ENCODE measurements at places on chromosomes 3 and 15.

DNA sequence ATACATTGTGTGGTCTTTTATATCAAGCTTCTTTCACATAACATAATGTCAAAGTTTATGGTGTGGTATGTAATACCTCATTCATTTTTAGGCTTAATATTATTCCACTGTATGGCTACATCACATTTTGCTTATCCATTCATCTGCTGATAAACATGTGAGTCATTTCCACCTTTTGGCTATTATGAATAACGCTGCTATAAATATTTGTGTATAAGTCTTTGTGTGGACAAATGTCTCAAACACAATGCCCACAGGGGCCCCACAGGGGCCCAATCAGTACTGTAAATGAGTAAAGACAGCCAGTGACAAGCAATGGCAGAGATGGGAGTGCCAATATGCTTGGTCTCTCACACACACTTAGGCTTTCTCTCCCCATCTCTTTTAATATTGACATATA, 54.2 kb downstream of the PIK3R4 start:
- H3K27me3 ChIP-seq, result no peaks in the 10 kb centered on the region
- no peak overlapping the region for H3K4me3 ChIP-seq
- no peak overlapping the region for H3K27ac ChIP-seq
- peaks cover 67% of the 10 kb centered on the region for H3K36me3 ChIP-seq

- no peak overlapping the region for H3K4me3 ChIP-seq
- H3K36me3 ChIP-seq, result no peaks in the 10 kb centered on the region
- no peak overlapping the region for H3K27ac ChIP-seq
- no peaks in the 10 kb centered on the region for H3K4me1 ChIP-seq
- no peaks in the 10 kb centered on the region for H3K27me3 ChIP-seq
- DNase-seq, result no peak
Measured at GRCh38 chr15:66723826-66724731, 22.0 kb downstream of the SMAD6 start.

GRCh38 chr3:6132684-6133432, 728.1 kb upstream of the GRM7 start:
- no peak overlapping the region for H3K27ac ChIP-seq
- no peak overlapping the region for H3K4me3 ChIP-seq
- no peaks in the 10 kb centered on the region for H3K27me3 ChIP-seq
- H3K36me3 ChIP-seq, result no peaks in the 10 kb centered on the region
- no peaks in the 10 kb centered on the region for H3K4me1 ChIP-seq
- DNase-seq, result no peak

- DNase-seq, result no peak
- no peak overlapping the region for H3K4me3 ChIP-seq
- no peaks in the 10 kb centered on the region for H3K27me3 ChIP-seq
- H3K4me1 ChIP-seq, result no peaks in the 10 kb centered on the region
- H3K27ac ChIP-seq, result no peak overlapping the region
- H3K36me3 ChIP-seq, result no peaks in the 10 kb centered on the region
Measured at GRCh38 chr15:27538325-27538724, 560.8 kb downstream of the OCA2 start.

GRCh38 chr15:58409861-58410260, 21.9 kb upstream of the LIPC start:
- no peaks in the 10 kb centered on the region for H3K27me3 ChIP-seq
- no peak for DNase-seq
- peak overlapping the region; percentile 39 for H3K27ac ChIP-seq
- H3K4me3 ChIP-seq, result no peak overlapping the region
- peaks cover 5% of the 10 kb centered on the region for H3K4me1 ChIP-seq

- peaks cover 19% of the 10 kb centered on the region for H3K4me1 ChIP-seq
- H3K36me3 ChIP-seq, result no peaks in the 10 kb centered on the region
- no peak overlapping the region for H3K4me3 ChIP-seq
- no peak for DNase-seq
Measured at GRCh38 chr3:101643009-101643844, 33.7 kb downstream of the ZBTB11 start.

- H3K27ac ChIP-seq, result peak overlapping the region; percentile 37
- no peak overlapping the region for H3K4me3 ChIP-seq
- H3K27me3 ChIP-seq, result no peaks in the 10 kb centered on the region
- peaks cover 59% of the 10 kb centered on the region for H3K4me1 ChIP-seq
- DNase-seq, result no peak
- no peaks in the 10 kb centered on the region for H3K36me3 ChIP-seq
Measured at GRCh38 chr3:133477487-133477886, 77.6 kb downstream of the BFSP2 start.

GRCh38 chr3:52649461-52650210, 36.1 kb downstream of the PBRM1 start:
- no peak for DNase-seq
- no peaks in the 10 kb centered on the region for H3K27me3 ChIP-seq
- no peaks in the 10 kb centered on the region for H3K4me1 ChIP-seq
- H3K4me3 ChIP-seq, result no peak overlapping the region

DNA sequence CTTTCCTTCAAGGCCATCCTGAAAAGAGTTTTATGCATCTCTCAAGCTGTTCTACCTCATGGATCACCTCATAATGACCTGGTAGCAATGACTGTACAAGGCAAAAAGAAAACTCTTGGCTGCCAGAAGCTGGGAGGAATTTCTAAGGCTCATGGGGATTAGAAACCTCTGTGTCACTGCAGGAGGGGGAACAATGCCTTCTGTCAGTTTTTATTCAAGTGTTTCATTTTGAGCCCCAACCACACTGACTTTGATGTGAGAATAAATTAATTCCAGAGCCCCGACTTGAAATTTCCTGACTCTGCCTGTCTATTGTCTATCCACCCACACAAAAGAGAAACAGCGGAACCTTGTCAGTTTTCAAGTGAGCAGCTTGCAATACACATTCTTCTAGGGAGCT, 58.7 kb upstream of the MRPL3 start:
- no peaks in the 10 kb centered on the region for H3K36me3 ChIP-seq
- H3K4me1 ChIP-seq, result no peaks in the 10 kb centered on the region
- no peaks in the 10 kb centered on the region for H3K27me3 ChIP-seq
- no peak overlapping the region for H3K27ac ChIP-seq

DNA sequence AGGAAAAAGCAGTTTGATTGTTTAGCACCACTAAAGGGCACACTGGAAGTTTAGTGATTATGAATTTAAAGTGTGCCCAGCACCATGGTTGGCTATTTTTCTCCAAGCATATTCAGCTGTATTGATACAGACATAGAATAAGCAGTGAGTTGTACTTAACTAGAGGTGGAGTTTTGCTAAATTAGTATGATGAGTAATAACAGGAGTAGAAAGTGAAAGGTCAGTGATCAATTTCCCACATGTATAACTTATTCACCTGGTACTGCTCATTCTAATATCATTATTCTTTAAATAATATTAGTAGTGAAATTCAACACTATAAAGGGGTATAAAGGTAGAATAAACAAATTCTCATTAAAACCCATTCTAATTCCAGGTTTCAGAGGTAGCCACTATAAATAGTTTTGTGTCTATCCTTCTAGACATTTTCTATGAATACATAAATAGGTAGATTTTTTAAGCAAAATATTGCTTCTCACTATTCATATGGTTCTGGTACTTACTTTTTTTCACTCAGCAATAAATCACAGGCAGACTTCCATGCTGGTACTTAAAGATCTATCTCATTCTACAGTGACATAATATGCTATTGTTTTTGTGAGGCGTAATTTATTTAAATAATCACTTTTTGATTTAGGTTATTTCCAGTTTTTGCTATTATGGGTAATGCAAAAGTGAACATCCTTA, 732.9 kb downstream of the VGLL3 start:
- H3K4me1 ChIP-seq, result no peaks in the 10 kb centered on the region
- no peak for DNase-seq
- no peak overlapping the region for H3K4me3 ChIP-seq
- H3K27me3 ChIP-seq, result no peaks in the 10 kb centered on the region
- H3K27ac ChIP-seq, result no peak overlapping the region

GRCh38 chr15:101600035-101600434, 52.1 kb downstream of the TM2D3 start:
- no peak overlapping the region for H3K27ac ChIP-seq
- no peak for DNase-seq
- no peaks in the 10 kb centered on the region for H3K27me3 ChIP-seq
- H3K4me3 ChIP-seq, result no peak overlapping the region
- no peaks in the 10 kb centered on the region for H3K4me1 ChIP-seq

DNA sequence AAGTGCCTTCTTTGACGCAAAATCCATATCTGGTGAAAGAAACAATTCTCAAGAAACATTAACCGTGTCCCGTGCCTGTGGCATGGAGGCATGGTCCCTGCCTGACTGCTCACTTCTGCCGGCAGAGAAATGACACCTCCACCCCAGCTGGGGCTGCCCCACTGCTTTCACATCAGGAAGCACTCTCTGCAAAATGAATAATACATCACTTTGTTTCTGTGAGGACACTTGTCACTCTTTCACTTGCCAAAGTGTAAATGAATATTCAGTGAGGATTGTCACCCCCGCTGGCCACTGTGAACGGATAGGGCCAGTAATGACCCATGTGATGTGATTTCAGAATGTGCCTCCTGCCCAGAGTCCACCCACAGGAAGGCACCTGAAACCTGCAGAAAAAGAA, 31.1 kb upstream of the SLC24A5 start:
- H3K4me1 ChIP-seq, result no peaks in the 10 kb centered on the region
- no peak for DNase-seq
- H3K27me3 ChIP-seq, result peaks cover 13% of the 10 kb centered on the region
- no peak overlapping the region for H3K27ac ChIP-seq

GRCh38 chr3:189567766-189568420, 63.3 kb upstream of the TP63 start:
- no peak for DNase-seq
- no peak overlapping the region for H3K27ac ChIP-seq
- peaks cover 14% of the 10 kb centered on the region for H3K4me1 ChIP-seq

GRCh38 chr15:35522061-35522460, 23.9 kb downstream of the DPH6 start:
- no peak for DNase-seq
- no peaks in the 10 kb centered on the region for H3K27me3 ChIP-seq
- H3K4me1 ChIP-seq, result no peaks in the 10 kb centered on the region
- no peak overlapping the region for H3K4me3 ChIP-seq
- H3K27ac ChIP-seq, result no peak overlapping the region
- H3K36me3 ChIP-seq, result no peaks in the 10 kb centered on the region

DNA sequence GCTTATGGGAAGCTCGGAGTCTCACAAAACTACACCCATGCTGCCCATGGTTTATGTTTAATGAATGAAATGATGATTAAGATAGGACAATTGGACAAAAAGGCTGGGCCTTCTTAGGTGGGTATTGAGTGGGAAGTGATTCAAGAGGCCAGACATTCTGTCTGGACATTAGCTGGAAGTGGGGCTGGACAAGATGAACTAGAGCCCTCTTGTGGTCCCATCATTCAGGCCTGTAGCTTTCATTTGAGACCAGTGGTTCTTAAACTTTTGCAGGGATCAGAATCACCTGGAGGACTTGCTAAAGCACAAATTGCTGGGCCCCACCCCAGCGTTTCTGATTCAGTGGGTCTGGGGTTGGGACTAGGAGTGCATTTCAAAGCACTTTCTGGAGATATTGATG, 290.4 kb upstream of the CTDSPL start:
- H3K27ac ChIP-seq, result no peak overlapping the region
- no peaks in the 10 kb centered on the region for H3K36me3 ChIP-seq
- H3K4me3 ChIP-seq, result no peak overlapping the region
- no peak for DNase-seq
- no peaks in the 10 kb centered on the region for H3K27me3 ChIP-seq

DNA sequence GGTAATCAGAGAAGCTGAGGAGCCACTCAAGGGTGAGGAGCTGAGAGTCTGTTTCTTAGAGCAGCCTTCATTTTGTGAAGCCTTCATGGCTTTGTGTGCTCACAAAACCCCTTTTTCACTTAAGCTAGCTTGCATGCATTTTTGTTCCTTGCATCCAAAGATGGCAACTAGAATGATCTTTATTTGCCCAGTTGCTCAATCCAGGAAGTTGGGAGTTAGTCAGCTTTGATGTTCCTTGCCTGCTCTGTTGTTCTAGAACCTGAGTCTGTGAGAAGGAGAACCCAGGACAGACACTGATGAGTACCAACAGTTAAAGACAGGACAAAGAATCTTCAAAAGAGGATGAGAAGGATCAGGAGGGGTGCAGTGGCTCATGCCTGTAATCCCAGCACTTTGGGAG, 81.8 kb downstream of the IL20RB start:
- no peak overlapping the region for H3K27ac ChIP-seq
- H3K36me3 ChIP-seq, result no peaks in the 10 kb centered on the region
- H3K4me1 ChIP-seq, result no peaks in the 10 kb centered on the region
- no peaks in the 10 kb centered on the region for H3K27me3 ChIP-seq
- DNase-seq, result no peak

GRCh38 chr15:92933831-92934230, 33.7 kb downstream of the CHD2 start:
- H3K27me3 ChIP-seq, result no peaks in the 10 kb centered on the region
- H3K36me3 ChIP-seq, result peaks cover 100% of the 10 kb centered on the region
- H3K4me3 ChIP-seq, result no peak overlapping the region
- no peaks in the 10 kb centered on the region for H3K4me1 ChIP-seq
- no peak overlapping the region for H3K27ac ChIP-seq

GRCh38 chr15:39713846-39714245, 68.8 kb downstream of the FSIP1 start:
- no peak overlapping the region for H3K4me3 ChIP-seq
- no peaks in the 10 kb centered on the region for H3K4me1 ChIP-seq
- no peaks in the 10 kb centered on the region for H3K36me3 ChIP-seq
- DNase-seq, result no peak

GRCh38 chr15:66186049-66186825, 67.3 kb downstream of the MEGF11 start:
- peaks cover 56% of the 10 kb centered on the region for H3K27me3 ChIP-seq
- no peaks in the 10 kb centered on the region for H3K36me3 ChIP-seq
- no peak overlapping the region for H3K27ac ChIP-seq

DNA sequence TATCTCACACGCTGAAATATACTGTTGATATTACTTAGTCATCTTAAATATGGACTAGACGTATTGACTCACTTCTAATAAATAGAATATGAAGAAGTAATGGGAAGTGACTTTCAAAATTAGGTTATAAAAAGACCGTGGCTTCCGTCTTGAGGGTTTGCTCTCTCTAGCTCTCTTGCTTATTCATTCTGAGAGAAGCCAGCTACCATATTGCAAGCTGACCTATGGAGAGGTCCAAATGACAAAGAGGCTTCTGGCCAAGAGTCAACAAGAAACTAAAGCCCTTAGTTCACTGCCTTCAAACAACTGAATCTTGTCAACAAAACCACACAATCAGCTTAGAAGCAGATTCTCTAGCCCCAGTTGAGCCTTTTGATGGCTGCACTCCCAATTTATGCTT, 46.1 kb downstream of the SLC9C1 start:
- no peak for DNase-seq
- no peaks in the 10 kb centered on the region for H3K36me3 ChIP-seq
- no peaks in the 10 kb centered on the region for H3K4me1 ChIP-seq
- no peak overlapping the region for H3K27ac ChIP-seq
- no peaks in the 10 kb centered on the region for H3K27me3 ChIP-seq

DNA sequence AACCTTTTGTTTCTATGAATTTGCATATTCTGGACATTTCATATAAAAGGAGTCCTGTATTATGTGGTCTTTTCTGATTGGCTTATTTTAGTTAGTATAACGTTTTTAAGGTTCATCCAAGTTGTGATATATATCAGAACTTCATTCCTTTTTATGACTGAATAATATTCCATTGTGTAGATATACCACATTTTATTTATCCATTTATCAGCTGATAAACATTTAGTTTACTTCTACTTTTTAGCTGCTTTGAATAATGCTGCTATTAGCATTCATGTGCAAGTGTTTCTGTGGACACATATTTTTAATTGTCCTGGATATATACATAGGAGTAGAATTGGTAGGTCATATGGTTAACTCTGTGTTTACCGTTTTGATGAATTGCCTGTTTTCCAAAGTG, 498.5 kb upstream of the ADAMTS9 start:
- H3K27ac ChIP-seq, result no peak overlapping the region
- no peaks in the 10 kb centered on the region for H3K36me3 ChIP-seq
- H3K4me3 ChIP-seq, result no peak overlapping the region
- H3K27me3 ChIP-seq, result no peaks in the 10 kb centered on the region
- DNase-seq, result no peak

Measured in esophagus squamous epithelium (tissue), 5 donors.